SW 1271 (cell line): ENCODE measurements at places on chromosomes 7 and 10.

GRCh38 chr7:87060288-87060537, 759 bp upstream of the ELAPOR2 start:
- no peak for DNase-seq

DNA sequence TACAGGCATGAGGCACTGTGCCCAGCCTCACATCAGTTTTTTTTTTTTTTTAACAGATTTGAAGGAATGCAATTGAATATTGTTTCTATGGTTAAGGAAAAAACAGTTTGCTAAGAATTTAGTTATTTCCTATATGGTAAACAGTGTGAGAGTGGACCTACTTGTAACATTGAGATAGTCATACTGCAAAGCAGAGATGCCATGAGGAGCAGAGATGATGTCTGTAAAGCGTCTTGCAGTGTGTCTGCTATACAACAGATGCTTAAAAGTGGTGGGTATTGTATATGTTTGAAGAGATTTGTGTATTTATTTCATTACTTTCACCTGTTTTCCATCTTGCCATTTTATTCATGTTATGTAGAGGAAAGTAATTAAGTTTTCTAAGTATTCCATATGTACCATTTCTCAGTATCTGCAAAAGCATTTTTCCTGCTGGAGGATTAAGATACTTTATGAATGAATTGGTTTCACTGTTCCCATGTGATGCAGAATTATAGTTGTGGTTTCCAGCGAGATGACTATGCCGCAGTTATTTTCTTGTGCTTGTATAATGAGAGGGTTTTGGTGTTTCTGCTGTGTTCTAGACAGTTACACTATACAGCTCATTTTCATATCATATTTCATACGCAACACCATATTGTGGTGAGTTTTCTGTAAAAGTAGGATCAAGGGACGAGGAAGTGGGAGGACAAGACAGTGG, 26.6 kb downstream of the TET1 start:
- no peak for DNase-seq

DNA sequence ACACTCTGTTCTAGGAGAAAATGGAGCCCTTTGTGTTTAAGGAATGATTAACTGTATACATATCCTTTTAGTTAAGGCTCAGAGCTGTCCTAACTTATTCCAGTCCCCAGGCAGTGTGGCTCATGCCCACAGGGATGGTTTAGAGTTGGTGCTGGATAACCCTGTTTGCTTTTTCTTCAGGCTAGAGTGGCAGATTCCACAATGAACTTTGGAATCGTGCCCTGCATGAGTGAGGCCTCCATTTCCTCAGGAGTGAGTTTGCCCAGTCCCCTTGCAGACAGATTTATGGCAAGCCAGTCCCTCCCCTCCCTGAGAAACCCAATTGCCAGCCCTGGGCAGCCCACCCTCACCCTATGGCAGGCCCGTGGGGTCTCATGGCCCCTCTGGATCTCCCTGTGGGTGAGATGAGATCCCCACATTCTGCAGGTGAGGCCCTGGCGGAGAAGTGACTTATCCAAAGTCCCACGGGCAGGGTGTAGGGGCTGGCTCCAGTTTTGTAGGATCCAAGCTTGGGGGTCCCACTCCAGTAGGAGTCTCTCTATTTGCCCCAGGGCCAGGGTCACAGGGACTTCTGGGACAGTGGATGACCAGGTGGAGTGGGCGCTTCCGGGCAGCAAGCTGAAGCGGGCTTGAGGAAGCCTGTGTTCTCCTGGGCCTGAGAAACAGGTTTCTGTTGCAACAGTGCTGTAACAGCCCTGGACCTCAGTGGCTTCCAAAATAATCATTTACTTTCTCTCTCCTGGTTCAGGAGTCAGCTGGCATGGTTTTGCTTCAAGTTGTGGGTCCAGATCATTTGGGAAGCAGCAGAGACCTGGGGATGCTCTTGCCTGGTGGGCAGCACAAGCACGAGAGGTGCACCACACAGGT, 9.0 kb upstream of the COMTD1 start:
- DNase-seq = no peak

- DNase-seq = no peak
These were observed 50.4 kb downstream of the CPEB3 start for GRCh38 chr10:92240289-92241157.

GRCh38 chr10:60517805-60518204, 128.1 kb upstream of the ANK3 start:
- no peak for DNase-seq

- DNase-seq = no peak
These were observed 52.1 kb upstream of the MTURN start for GRCh38 chr7:30082686-30083085.

GRCh38 chr7:127209886-127210285, 42.9 kb downstream of the GRM8 start:
- no peak for DNase-seq

DNA sequence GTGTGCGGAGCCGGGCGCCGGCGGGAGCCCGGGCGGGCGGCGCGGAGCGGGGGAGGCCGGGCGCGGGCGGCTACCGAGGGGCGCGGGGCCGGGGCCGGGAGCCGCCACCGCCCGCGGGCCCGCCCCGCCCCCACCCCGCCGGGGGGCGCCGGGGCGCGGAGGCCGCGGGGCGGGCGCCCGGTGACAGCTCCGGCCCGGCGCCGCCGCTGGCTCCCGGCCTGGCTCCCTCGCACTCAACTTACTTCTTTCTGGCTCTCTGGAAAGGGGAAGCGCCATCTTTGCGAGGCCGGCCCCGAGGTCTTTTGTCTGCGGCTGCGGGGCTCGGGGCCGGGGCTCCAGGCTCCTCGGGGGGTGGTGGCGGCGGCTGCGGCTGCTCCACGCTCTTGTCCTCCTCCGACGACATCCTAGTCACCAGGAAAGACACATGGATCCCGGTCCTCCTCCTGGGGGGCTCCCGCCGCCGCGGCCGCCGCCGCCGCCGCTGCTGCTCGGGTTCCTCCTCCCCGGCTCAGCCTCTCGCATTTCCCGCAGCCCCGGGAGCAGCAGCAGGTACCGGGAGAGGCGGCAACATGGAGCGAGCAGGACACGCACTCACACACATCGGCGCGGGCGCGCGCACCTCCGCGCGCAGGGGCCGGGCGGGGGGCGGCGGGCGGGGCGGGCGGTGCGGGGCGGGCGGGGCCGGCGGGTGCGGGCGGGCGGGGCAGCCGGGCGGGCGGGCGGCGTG, at the start of gene KMT2C:
KMT2C (minus strand) TSS at position 620 of the 727 bp plus-strand sequence; CDS start at position 403, 217 bp downstream.
- no peak for DNase-seq

DNA sequence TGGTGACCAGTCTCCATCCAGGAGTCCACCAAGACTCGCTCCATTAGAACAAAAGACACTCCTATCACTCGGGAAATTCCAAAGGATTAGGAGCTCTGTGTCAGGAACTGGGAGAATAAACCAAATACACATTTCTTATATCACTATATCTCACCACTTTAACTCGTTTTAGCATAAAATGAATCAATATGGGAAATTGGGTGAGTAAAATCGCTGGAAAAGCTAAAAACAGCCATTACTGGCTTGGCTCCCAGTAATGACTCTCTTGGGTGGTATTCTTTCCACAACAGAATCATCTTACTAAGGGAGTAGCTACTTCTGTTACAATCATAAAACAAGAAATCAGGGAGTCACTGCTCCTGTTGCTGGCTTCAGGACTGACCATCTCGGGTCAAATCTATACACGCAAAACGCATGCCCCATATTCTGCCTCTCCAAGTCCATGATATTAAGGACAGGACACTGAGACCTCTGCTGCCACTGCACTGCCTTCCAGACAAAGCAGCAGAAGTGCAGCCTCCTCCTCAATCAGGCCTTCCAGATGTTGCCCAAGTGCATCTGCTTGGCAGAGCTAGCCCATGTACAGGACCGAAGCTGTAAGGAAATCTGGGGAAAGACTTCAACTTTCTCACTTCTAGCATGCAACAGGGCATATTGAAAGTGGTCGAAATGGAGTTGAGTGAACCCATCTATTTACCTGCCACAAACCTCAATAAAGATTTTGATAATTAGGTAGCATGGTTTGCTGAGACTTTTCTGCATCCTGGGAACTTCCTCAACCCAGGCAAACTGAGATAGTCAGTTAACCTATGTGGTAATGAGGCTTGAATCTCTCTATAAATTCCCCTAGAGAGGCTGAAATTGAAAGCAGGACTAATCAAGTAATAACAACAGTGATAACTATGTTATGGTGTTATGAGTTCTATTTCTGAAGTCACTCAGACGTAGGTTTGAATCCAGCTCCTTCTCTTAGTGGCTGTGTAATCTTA, 14.4 kb upstream of the PANK1 start:
- no peak for DNase-seq

- DNase-seq = no peak
These were observed 32.2 kb upstream of the CUBN start for GRCh38 chr10:17161775-17162174.

DNA sequence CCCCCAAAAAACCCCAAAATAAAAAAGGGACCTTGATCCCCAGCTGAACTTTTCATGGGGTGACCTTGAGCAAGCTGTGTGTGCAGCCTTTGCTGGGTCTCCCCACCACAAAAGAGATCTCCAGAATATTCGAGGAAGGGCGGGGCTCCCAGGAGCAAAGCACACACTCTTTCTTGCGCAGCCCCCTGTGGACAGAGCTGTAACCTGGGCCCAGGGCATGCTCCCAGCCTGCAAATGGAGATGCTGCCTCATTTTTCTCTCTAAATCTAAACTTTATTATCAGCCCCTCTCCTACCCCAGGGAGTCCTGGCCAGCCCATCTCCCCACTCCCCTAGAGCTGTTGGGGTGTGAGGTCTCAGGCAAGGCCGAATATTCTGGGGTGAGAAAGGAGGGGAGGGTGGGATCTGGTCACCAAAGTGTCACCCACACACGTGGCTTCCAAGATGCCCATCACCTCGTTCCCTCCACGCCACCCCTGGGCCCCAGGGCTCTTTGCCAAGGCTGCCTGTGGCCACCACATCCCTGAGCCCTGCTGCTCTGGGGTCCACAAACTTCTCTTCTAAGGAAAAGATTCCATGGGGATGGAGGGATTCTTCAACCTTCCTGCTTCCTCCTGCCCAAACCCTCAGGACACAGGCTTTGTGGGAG, 1.7 kb upstream of the CALML3 start:
- DNase-seq = no peak

DNA sequence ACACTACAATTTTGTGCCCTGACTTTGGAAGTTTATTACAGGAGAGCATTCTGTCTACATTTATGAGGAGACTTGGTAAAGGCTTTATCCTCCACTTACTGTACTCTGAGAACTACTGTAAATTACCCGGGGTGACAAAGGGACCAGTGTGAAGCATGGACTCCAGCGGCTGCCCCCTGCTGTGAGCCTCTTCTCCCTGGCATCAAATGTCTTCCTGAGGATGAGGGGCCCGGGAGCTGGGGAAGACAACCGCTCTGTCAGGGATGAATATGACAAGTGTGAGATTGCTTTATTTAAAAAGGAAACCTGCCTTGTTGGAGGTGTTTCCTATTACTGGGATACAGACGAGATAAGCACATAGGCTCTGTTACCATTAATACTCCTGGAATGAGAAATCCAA, 714.8 kb downstream of the CCSER2 start:
- no peak for DNase-seq

GRCh38 chr10:12214763-12215218, 18.8 kb downstream of the CDC123 start:
- peak; percentile 32 for DNase-seq

GRCh38 chr7:4137552-4137951, 544.5 kb upstream of the FOXK1 start:
- no peak for DNase-seq

GRCh38 chr7:138460649-138461607, 869 bp downstream of the TRIM24 start:
- DNase-seq = peak; percentile 48
